ENCODE measurements at places on chromosomes 2 and 18.
A peak's percentile ranks its signal among the peaks of the same experiment; 100 is the strongest.

GRCh38 chr2:98438190-98439133 is 6.2 kb upstream of the INPP4A start:
- DNase-seq, result no peak

DNA sequence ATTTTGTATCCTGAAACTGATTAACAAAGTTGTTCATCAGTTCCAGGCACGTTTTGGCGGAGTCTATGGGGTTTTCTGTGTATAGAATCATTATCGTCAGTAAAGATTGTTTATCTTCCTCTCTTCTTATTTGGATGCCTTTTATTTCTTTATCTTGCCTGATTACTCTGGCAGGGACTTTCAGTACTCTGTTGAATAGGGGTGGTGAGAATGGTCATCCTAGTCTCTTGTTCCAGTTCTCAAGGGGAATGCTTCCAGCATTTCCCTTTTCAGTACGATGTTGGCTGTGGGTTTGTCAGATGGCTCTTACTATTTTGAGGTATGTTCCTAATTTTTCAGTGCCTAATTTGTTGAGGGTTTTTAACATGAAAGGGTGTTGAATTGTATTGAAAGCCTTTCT is 14.0 kb upstream of the SPDYA start:
- no peak for DNase-seq

GRCh38 chr18:40338284-40338683 is 1616.8 kb upstream of the PIK3C3 start:
- no peak for DNase-seq

DNA sequence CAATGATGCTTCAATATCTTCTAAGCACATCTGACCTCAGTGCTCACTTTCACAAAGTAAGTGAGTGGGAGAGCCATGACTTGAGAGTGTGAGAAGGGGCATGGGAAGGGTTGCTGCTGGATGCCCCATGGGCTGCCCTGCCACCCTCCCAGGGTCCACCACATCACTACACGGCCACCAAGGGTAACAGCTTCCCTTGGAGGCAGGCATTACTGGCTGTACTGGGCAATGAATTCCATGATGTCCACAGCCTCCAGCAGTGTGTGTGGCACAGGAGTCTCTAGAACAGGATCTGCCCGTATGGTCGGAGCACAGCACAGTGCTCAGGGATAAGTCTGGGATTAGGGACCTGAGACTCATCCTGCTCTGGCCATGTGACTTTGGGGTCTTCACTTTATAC is 481.0 kb upstream of the MYT1L start:
- no peak for DNase-seq

- DNase-seq, result no peak
Observed at GRCh38 chr2:42064417-42064942, 16.7 kb downstream of the PKDCC start.

- no peak for DNase-seq
Observed at GRCh38 chr18:45336448-45336847, 278.8 kb upstream of the SLC14A2 start.

GRCh38 chr2:29154610-29155009 is 39.4 kb downstream of the CLIP4 start:
- DNase-seq, result no peak

DNA sequence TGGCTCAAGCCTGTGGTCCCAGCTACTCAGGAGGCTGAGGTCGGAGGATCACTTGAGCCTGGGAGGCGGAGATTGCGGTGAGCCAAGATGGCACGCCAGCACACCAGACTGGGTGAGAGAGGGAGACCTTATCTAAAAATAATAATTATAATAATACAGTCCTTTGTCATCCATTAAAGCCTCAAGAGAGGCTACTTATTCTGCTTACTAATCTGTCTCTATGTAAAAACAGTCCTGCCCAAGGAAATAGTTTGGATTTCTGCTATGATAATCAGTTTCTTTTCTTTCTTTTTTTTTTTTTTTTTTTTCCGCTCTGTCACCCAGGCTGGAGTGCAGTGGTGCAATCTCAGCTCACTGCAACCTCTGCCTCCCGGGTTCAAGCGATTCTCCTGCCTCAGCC is 228.3 kb downstream of the C1D start:
- no peak for DNase-seq

DNA sequence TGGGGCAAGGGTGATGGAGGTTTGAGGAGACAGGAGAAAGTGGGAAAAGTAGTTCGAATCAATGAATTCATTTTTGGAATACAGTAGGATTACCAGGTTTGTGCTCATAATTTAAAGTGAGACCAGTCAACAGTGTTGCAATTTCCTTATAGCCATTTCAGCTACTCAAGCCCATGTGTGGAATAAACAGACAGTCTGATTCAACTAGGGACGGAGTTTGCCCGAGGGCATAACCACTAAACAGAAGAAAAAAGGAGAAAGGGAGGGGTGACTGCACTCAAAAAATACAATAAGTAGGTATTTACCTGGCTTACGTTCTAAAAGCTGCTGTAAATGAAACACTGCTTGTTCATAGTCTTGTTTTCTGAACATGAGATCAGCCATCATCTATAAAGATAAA is 55.2 kb downstream of the TTC21B start:
- DNase-seq, result peak; percentile 92

- peak; percentile 80 for DNase-seq
Observed at GRCh38 chr18:75489493-75490190, 62.1 kb upstream of the SMIM21 start.

GRCh38 chr18:9772847-9773677 is 65.0 kb downstream of the RAB31 start:
- no peak for DNase-seq

DNA sequence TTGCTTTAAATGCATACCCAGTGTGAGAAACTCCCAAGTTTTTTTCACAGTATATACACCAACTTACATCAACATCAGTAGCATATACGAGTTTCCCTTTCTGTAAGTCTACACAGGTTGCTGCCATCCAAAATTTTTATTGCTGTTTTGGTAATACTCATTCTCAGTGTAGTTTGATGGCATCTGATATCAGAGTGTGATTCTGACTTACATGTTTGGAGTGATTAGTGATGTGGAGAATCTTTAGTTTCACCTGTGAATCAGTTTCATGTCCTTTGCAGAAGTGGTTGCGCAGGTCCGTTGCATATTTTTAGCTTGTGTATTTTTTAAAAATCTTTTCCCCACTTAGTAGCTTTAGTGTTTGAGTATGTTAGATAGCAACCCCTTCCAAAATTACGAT is 50.1 kb downstream of the CCDC74A start:
- no peak for DNase-seq

DNA sequence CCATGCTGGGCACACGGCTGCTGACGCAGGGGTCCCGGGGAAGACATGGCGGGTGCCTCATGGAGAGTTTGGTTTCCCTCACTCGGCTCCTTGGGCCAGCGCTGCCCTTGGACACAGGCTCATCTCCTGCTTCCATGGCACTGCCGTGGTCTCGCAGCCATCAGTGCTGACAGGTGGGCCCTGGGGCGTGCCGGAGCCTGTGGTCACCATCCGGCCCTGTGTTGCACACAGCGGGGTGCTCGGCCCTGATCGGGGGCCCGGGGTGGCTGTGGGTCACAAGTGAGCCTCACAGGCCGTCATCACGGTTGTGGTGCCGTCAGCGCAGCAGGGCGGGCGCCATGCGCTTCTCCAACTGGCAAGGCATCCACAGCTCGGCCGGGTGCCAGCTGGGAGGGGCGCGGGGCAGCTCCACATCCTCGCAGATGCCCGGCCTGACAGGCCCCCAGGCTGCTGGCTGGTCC is 582 bp downstream of the RTP5 start:
- DNase-seq, result no peak

DNA sequence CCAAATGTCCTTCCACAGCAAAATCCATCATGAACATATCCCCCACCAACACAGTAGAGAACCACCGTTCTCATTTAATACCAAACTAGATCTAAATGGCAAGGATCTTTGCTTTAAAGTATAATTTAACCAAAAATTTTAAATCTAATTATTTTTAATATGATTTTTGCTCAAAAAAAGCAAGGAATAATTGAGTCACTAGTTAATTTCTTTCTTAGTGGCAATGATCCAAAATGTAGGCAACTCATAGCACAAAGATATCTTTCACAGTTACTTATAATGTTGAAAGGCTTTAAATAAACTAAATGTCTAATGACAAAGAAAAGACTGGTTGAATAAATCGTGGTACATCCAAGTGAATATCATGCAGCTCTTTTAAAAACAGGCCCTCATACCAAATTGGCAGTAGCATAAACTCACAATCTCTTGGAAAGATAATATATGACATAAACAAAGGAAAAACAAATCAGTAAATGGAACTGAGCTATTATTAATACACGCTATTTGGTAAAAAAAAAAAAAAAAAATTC is 20.3 kb downstream of the PTPN2 start:
- no peak for DNase-seq

DNA sequence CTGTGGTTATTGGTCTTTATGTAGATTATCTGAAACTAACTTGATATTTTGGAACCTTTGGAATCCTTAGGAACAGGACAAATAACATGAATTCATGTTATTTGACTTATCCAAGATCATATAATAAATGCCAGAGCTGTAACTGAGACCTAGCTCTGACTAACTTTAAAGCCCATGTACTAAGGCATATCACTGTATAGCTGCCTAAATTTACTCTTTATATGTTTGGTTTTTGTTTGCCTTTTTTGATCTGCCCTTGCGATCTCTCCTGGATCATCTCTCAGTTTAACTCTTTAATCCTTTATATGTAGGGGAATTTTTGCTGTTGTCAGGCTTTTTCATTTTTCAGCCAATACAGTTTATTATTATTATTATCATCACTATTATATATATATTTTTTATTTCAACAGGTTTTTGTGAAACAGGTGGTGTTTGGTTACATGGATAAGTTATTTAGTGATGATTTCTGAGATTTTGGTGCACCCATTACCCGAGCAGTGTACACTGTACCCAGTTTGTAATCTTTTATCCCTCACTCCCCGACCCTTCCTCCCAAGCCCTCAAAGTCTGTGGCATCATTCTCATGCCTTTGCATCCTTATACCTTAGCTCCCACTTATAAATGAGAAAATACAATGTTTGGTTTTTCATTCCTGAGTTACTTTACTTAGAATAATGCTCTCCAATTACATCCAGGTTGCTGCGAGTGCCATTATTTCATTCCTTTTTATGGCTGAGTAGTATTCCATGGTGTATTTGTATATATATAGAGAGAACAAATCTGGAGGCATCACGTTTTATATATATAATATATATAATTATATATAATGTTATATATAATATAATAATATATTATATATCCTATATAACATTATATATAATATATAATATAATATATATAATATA is 48.9 kb downstream of the APLF start:
- no peak for DNase-seq

GRCh38 chr2:101052147-101052546 is 50.1 kb downstream of the RPL31 start:
- DNase-seq, result no peak

DNA sequence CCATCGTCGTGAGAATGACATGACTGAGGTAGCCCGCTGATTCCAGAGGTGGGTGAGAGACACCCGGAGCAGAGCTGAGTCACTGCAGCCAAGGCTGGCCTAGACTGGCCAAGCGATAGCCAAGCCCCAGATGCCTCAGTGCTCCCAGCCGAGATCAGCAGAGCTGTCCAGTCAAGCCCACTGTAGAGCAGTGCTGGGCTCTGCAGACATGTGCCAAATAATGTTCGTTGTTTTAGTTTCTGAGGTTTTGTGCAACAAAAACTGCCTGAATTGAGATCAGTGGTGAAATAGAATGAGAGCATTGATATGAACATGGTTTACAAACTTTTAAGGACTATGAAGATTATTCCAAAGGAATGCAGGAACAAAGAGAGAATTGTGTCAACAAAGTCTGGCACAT is 42.1 kb downstream of the INSIG2 start:
- no peak for DNase-seq

DNA sequence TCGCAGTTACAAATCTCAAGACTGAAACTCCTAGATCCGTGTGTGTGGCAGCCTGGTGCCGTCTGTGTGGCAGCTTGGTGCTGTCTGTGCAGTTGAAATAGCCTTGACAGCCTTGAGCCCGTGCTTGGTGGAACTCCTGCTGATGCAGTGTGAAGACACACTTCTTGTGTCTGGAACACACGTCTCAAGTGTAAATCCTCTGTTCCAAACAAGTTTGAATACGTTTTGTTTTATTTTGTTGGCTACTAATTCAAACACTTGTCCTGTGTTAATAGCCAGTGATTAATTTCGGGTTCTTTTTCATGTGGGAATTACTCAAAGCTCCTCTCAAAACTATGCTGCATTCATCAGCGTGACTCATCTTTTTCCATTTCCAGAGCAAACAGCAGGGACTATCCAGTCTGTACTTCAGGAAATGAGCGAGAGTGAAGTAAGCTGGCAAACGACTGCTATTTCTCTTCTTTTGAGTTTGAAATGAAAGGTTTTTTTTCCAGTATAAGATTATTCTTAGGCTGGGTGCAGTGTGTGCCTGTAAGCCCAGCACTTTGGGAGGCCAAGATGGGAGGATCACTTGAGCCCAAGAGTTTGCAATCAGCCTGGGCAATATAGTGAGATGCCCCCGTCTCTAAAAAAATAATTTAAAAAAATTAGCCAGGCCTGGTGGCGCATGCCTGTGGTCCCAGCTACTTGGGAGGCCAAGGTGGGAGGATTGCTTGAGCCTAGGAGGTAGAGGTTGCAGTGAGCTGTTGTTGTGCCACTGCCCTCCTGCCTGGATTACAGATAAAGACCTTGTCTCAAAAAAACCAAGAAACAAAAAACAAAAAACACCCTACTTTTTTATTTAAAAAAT is 152.9 kb downstream of the SPP2 start:
- DNase-seq, result peak; percentile 96

DNA sequence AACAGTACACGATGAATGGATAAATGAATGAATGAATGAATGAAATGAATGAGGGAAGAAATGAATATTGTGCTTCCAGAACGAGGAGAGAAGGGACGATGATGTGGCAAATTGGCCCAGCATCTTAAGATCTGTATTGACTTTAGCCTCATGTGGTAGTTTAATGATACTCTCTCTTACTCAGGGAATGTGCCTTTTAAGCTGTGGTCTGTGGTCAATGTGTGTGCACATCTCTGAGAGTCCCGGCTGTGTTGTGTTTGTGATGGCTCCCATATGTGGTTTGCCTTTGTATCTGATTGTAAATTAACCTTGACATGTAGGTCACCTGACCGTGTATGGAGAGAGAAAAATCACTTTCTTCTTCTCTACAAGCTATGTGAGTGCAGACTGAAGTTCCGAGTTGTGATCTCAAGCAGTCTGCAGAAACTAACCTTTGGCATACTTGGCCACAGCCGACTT is 91.2 kb downstream of the NEDD4L start:
- no peak for DNase-seq

DNA sequence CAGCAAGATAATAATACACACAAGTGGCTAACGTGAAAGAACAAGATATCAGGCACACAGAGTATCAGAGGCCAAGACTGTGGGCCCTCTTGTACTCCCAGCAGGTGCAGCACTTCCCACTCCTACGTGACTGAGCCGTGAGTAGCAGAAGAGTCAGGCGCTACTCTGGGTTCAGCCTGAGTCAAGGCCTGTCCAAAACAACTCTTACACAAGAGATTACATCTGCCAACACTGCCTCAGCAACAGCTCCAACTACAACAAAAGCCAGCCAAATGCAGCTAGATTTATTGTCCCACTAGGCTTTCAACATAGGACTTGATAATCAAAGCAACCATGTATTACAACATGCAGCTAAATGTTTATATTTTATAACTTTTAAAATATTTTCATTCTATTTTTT is 56.2 kb downstream of the ITSN2 start:
- peak; percentile 87 for DNase-seq

GRCh38 chr2:186554429-186554828 is 35.4 kb upstream of the ITGAV start:
- no peak for DNase-seq

Data from MCF 10A (cell line).